ENCODE measurements at places on chromosomes 2 and 18. TPM values are rescaled to one million over a fixed set of nuclear protein-coding genes. Genes with fewer than 3 reads are reported as not detected.

Gene LOXHD1
- not detected for total RNA-seq

Gene ASPRV1
- 0.82 TPM for total RNA-seq

DNA sequence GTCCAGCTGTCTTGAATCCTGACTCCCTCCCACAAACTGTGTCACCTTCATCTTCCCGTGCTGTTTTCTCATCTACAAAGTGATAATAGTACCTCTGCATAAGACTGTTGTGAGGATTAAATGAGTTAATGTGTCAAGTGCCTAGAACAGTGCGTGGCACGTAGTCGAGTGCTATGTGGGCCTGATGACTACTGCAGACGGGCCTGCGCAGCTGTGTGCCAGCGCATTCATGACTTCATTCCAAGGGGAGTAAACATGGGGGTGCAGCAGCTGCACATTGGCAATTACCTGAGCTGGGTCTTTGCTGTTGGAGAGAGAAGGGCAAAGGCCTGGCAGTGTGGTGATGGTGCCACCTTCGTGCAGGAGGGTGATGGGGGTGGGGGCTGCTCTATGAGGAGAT, 5.0 kb downstream of the TEX44 start:
- DNase-seq: no peak

DNA sequence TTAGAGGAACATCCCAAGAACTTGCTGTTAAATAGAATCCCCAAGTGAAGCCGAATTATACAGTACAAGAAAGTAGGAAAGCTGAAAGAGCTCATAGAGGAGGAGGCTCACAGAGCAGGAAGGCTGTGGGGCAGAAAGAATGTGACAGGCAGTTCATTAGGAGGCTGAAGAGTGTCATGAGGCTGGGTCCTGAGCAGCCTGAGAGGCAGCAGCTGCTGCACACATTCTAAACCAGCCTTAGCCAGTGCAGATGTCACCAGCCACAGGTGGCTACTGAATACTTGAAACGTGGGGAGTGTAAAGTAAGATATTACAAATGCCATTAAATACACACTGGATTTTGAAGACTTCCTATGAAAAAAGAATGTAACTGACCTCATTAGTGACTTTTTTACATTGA, 490.2 kb upstream of the KLHL29 start:
- no peak for DNase-seq

DNA sequence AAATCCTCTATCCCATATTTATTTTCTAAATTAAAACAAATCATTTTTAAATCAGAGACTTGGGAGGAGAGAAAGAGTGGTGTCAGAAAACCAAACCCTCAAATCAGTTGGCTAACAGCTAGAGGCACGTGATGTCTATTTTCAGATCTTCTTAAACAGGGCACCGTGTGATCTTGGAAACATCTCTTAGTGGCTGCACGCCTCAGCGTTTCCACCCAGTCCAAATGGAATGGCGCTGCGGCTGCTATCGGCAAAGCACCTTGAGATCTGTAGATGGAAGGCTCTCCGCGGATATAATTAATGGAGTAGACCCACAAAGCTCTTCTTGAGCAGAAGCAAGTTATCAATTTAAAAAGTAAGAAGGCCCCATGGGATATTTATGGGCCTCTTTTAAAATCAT, 50.0 kb downstream of the NRP2 start:
- DNase-seq: no peak

Gene UGT1A3
- total RNA-seq: 1.9 TPM

DNA sequence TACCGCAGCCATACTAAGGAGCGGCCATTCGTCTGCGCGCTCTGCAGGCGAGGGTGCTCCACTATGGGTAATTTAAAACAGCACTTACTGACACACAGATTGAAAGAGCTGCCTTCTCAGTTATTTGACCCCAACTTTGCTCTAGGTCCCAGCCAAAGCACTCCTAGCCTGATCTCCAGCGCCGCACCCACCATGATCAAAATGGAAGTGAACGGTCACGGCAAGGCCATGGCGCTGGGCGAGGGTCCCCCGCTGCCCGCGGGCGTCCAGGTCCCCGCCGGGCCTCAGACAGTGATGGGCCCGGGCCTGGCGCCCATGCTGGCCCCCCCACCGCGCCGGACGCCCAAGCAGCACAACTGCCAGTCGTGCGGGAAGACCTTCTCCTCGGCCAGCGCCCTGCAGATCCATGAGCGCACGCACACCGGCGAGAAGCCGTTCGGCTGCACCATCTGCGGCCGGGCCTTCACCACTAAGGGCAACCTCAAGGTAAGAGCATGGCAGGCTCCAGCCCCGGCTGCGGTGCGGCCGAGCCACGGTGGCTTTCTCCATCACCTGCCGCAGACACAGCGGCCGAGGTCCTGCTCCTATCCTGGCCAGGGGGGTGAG, 15.5 kb downstream of the SALL3 start:
- no peak for DNase-seq

Gene MYL1
- not detected for total RNA-seq

Gene GPC1
- 23.1 TPM for total RNA-seq

DNA sequence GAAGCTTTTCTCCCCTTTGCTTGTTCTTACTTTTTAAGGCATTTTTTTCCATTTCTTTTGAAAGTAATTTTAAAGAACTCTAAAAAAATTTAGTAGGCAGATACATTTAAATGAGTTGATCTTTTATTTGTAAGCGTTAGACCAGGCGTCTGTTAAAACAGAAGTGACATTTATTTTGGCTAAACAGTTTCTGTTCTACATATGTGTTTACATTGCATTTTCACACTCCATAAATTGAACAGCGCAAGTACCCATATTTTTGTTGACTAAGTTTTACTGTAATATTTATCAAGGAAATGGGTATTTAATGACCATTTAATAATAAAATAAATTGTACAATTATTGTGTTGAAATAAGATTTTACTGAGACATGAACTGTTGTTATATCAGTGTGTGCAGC, 21.9 kb downstream of the PPM1B start:
- DNase-seq: no peak

DNA sequence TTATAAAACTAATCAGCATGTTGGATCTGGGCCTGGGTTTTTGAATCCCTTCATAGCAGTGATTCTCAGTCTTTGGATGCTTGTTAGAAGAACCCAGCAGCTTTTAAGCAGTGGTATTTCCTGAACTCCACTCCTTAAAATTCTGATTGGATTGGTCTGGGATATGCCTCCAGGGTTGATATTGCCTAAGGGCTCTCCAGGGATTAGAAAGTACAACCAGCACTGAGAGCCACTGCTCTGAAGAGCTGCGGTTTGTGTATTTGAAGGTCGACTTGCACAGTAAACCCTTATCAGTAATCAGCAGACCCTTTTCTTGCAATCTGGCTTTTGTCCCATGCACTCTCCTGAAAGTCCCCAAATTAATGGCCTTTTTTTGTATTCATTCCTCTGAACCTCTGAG, 17.0 kb upstream of the RBMS1 start:
- DNase-seq: no peak

DNA sequence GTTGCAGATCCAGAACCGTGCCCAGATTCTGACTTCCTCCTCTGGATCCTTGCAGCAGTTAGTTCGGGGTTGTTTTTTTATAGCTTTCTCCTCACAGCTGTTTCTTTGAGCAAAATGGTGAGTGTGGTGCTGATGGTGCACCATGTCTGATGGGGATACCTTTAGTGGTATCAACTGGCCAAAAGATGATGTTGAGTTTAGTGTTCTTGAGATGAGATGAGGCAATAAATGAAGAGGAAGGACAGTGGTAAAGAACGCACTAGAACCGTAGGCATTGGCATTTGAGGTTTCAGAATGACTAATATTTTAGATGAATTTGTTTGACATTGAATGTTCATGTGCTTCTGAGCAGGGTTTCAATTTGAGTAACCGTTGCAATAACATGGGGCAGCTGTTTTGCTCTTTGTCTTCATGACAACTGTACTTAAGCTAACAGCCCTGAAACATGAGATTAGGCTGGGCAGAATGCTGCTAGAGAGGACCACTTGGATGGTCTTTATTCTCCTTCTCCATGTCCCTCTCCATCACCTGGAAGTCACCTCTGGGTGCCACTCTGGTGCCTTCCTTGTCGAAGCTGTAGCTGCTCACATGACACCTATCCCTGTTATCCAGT, 3.9 kb downstream of the CTLA4 start:
- DNase-seq: no peak

DNA sequence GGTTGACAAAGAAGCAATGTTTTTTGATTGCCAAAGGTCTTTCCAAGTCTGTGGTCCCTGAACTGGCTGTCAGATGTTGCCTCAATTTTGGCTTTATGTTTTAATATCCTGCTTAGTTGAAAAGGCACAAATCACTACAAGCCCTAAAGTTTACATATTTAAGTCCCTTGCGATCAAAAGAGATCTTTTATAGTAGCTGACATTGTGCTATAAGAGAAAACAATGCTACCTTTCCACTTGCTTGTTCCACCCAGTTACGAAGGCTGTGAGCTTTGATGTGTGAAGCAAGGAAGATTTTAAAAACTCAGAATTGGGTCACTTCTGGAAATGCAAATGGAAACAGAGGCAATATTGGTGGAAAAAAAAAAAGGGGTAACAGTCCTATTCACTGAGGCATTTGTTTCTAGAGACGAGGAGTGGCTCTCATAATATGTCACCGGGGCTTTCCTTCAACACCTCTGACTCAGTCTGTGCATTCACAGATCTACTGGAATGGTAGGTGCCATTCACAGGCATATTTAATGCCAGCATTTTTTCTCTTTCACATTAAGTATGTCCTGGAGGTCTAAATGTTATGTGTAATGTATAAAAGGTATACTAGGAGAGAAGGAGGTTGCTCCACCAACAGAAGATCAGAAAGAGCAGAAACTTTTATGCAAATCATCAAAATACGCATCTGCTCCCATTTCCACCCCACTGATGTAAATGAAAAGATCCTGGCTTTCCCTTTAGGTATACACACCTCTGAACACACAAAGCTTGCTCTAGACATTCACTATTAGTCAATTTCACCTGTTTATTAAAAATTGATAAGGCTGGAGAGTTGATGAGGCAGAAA, 91.8 kb downstream of the TGIF1 start:
- DNase-seq: no peak

Gene RMC1
- total RNA-seq: 28.4 TPM

GRCh38 chr2:215435280-215435869, 493 bp downstream of the FN1 start:
- no peak for DNase-seq

DNA sequence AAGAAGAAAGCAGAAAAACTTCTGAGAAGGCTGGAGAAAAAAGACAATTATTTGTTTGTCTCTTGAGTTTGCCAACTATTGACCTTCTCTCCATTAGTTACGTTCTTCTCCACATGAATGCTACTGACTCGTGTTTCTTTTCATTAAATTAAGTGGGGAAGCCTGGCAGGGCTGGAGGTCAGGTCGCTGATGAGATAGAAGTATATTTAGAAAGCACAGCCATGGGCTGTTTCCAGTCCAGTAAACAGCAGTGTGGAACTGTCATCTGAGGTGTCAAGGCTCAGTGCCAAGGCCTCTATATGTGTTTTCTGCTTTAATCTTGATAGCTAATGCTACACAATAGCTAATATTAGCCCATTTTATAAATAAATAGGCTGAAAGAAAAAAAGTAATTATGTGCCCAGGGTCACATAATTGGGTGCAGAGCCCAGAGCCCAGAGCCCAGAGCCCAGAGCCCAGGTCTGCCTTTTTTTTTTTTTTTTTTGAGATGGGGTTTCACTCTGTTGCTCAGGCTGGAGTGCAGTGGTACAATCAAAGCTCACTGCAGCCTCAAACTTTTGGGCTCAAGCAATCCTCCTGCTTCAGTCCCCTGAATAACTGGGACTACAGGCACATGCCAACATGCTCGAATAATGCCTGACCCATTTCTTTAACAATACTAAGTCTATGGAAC, 6.3 kb downstream of the MSGN1 start:
- no peak for DNase-seq

Gene NXPH2
- total RNA-seq: not detected

DNA sequence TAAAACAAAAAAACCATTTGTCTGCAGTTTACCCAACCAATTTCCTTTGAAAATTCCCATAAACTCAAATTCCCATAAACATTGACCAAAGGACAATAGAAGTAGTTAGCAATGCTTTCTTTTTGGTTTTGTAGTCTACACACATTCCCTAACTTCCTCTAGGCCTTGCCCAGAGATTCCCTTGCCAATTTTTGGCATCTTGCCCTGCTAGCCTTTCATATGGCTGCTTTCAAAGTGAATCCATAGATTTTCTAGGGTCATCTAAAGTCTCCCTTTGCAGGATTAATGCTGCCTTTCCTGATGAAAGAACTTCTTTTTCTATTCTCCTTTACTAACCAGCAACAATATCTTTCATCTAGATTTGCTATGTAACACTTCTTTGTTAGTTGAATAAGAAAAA, 33.4 kb downstream of the THSD7B start:
- DNase-seq: no peak

GRCh38 chr2:9099341-9099751, 95.9 kb upstream of the MBOAT2 start:
- no peak for DNase-seq

- DNase-seq: no peak
These were observed 21.7 kb upstream of the SAG start for GRCh38 chr2:233285921-233286320.

DNA sequence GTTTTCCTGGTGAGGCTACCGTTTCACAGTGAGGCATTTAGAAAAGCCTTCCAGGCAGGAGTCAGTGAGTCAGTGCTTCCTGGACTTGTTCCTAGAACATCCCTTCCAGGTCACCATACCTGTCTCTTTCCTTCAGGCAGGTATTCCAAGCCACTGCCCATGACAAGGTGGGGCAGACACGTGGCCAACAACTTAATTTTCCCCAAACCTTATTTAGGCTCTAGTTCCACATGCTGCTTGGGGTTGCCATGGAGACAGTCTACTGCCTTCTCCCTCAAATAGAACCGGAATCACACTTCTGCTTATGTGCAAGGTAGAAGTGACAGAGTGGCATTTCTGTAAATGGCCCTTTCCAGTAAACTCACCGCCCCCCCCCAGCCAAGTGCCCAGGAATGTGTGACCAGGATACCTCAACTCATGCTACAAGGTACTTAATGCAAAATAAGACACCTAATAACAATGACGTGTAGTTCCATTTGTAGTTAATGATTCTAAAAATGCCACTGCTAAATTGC, 258.3 kb downstream of the PRKCE start:
- no peak for DNase-seq

DNA sequence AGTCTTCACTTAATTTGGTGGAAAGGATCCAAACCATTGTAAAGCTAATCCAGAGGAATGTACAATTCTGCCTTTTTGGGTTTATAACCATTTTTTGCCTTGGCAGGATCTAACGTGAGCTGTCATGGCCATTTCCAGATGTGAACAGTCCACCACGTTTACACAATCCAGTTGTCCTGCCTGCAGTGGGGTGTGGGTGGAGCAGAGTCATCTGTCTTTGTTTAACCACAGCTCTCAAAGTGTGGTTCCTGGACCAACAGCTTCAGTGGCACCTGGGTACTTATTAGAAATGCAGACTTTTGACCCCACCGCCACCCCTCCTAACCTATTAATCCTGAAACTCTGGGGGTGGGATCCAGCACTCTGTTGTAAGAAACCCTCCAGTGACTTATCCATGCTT, 35.9 kb downstream of the FHOD3 start:
- DNase-seq: no peak

- no peak for DNase-seq
These were observed 19.8 kb downstream of the DTYMK start for GRCh38 chr2:241666627-241667400.

- DNase-seq: no peak
These were observed 67.3 kb upstream of the SALL3 start for GRCh38 chr18:78912336-78912735.
